ENCODE measurements at places on chromosomes 5 and 9.

- no peaks in the 10 kb centered on the region for H3K4me1 ChIP-seq
- no peaks in the 10 kb centered on the region for H3K36me3 ChIP-seq
These were observed 15.9 kb upstream of the WNT8A start for GRCh38 chr5:138067945-138068344.

DNA sequence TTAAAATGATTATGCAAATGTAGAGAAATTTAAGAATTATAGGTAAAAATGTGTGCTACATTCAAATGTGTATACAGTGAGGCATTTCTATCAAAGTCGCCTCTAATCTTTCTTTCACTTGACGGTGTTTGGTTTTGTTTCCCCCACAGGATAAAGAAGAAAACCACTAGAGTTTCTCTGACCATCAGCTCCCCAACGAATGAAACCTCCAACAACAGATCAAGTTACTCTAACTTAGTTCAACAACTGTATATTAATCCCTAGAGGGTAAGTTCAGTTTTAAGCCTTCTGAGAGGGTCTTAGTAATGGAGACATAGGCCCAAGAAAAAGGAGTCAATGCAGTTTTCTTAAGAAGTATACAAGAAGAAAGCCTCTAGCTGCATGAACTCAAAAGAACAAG is 11.5 kb upstream of the MYOT start:
- H3K4me3 ChIP-seq: no peak overlapping the region
- no peaks in the 10 kb centered on the region for H3K27me3 ChIP-seq
- peaks cover 15% of the 10 kb centered on the region for H3K4me1 ChIP-seq
- DNase-seq: no peak

- H3K36me3 ChIP-seq: no peaks in the 10 kb centered on the region
- H3K27me3 ChIP-seq: no peaks in the 10 kb centered on the region
- no peaks in the 10 kb centered on the region for H3K4me1 ChIP-seq
- H3K27ac ChIP-seq: no peak overlapping the region
These were observed 373.3 kb upstream of the SEMA6A start for GRCh38 chr5:116947691-116948528.

DNA sequence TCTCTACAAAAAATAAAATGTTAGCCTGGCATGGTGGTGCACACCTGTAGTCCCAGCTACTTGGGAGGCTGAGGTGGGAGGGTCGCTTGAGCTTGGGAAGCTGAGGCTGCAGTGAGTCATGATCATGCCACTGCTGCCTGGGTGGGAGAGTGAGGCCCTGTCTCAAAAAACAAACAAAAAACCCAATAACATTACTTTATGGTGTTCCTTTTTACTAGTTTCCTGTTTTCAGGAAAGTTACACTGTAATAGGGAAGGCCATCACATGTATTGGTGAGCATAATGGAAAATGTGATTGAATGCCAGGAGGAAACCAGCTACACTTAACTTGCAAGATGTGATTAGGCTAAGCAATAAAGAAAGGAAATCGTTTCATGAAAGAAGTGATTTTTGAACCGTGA is 42.7 kb downstream of the SV2C start:
- no peak for DNase-seq
- H3K4me1 ChIP-seq: no peaks in the 10 kb centered on the region
- peaks cover 6% of the 10 kb centered on the region for H3K27me3 ChIP-seq
- no peak overlapping the region for H3K4me3 ChIP-seq

- no peaks in the 10 kb centered on the region for H3K27me3 ChIP-seq
- no peak overlapping the region for H3K27ac ChIP-seq
- no peaks in the 10 kb centered on the region for H3K4me1 ChIP-seq
These were observed 109.6 kb downstream of the ZCCHC7 start for GRCh38 chr9:37229882-37230482.

Data from stomach (tissue), 19 donors.